ENCODE measurements at places on chromosomes 3 and 15.

DNA sequence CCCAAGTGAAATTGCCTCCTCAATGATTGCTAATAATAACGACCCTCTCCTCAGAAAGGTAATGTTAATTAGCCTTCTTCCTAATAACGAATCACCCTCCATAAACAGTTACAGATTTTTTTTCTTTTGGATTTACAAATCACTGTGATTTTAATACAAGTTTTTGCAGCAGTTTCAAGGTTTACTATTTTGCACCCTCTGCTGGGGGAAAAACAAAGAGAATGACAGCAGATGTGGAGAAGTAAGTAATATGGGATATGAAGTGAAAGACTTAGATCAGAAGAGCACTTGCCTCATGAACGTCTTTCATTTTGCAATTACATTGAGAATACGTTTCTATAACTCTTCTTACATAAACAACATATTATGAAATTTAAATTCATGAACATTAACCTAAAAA is 16.1 kb upstream of the CNTN3 start:
- no peak for DNase-seq

- DNase-seq, result no peak
Measured at GRCh38 chr15:42157981-42158765, 1.7 kb upstream of the PLA2G4F start.

GRCh38 chr15:48590723-48591122 is 54.8 kb downstream of the FBN1 start:
- DNase-seq, result no peak

GRCh38 chr15:78093242-78094020 is 1.1 kb downstream of the SH2D7 start:
- DNase-seq, result no peak

DNA sequence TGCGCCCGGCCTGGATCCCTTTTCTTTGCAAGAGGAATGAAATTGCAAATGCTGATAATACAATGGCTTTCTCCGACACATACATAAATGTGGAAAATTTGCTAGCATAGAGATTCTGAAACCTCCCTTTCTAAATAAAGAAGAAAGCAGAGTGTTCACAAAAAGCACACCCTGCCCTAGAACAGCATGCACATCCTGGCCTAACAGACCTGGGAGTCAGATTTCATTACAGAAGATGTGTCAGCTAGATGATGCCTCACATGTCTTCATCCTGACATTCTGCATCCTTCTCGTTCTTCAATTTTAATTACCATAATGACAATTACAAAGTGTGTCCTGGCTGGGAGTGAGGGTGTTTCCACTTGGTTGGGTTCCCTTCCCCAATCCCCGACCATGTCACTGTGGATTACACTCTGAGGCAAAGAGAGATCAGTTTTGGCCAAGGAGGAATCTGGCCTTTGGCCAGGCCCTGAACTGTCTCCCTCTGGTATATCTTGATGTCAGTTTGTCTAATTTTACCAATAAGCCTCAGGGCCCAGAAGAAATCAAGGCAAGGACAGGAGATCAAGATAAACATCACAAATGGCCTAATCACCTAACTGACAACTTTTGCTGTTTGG is 104.9 kb upstream of the SPATA12 start:
- no peak for DNase-seq

GRCh38 chr3:170306015-170306414 is 51.5 kb upstream of the SKIL start:
- DNase-seq, result no peak

DNA sequence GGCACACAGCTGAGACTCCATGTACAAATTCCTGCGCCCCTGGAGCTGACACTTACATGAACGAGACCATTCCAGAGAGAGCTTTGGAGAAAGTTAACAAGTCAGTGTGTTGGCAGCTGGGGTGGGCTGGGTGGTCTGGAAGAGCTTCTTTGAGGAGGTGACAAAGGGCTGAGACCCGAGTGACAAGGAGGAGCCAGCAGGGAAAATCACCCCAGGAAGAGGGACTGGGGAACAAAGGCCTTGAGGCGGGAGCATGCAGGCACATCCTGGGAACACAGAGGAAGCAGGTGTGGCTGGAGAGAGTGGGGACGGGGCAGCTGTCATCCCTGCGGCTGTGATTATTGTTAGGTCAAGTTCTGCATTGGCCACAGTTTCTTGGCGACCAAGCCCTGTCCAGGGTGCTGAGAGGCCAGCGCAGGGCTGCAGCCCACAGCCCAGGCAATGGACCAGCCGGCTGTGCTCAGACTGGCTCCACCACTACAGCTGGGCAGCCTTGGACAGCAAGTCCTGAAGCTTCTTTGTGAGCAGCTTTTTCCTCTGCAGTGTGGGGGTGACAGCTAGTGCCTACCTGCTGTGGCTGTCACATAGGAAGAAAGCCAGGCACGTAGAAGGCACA is 34.2 kb upstream of the PRR23E start:
- DNase-seq, result peak; percentile 6

DNA sequence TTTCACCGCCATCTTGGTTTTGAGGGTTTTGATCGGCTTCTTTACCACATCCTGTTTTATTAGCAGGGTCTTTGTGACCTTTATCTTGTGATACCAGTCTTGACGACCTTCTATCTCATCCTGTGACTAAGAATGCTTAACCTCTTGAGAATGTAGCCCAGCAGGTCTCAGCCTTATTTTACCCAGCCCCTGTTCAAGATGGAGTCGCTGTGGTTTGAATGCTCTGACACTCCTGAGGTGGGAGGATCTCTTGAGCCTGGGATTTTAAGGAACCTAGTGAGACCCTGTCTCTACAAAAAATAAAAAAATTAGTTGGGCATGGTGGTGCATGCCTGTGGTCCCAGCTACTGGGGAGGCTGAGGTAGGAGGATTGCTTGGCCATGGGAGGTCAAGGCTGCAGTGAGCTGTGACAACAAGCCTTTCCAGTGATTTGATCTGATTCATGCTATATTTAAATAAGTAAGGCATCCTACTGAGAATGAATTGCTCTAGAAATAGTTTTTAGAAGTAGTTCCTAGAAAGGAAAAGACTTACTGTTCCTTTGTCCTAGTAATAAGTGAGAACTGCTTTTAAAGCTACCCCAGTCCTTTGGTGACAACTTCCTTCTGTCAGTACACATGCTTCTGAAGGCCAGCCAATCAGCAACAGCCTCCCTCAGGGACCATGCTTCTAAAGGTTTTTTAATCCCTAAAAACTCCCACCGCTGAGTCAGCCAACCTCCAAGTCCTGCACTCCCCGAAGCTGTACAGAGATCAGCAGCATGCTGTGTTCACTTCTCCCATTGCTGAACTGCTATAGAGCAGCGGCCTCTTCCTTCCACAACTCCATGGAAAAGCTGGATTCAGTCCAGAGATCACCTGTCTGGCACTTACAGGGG is 9.1 kb upstream of the CEMIP start:
- DNase-seq, result no peak

GRCh38 chr15:94027581-94027980 is 203.8 kb upstream of the MCTP2 start:
- no peak for DNase-seq

- no peak for DNase-seq
Measured at GRCh38 chr3:60095930-60096329, 1046.1 kb upstream of the CFAP20DC start.

DNA sequence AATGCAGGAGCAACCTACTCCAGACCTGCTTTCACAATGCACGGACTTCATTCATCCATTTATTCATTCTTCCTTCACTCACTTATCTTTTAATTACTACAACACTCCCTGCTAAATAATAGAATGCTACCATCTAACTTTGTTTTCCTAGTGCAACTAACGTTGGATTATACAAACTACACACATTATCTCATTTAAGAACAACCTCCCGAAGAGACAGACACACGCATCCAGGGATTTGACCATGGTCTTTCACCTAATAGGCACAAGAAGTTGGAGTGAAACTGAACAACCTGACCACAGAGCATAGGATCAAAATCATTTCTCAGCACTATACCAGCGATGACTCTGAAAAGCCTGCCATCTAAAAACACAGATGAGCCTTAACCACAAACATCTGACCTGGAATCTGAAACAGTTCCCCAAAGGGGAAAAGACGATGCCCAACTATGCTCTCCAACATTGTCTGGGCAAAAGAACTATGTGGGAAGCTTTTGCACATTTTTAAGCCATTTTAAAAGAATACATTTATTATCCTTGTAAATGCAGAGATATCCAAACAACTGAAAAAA is 21.0 kb downstream of the ZNF385D start:
- no peak for DNase-seq

DNA sequence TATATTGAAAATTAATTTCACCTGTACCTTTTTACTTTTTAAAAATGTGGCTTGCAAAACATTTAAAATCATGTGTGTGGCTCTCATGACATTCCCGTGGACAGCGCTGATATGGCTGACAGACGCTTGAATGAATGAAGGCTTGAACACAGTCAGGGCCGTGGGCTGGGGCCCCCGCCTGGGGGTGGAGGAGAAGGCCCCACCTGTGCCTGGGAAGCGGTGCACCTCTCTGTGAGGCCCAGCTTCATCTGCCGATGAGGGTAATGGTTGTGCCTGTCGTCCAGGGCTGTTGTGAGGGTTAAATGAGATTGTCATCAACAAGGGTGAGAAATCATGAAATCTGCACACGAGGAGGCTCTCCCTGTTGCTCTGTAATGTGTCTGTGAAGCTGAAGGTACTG is 85.9 kb upstream of the PRR23E start:
- no peak for DNase-seq

- DNase-seq, result no peak
Measured at GRCh38 chr15:39668457-39668856, 87.6 kb downstream of the THBS1 start.

- no peak for DNase-seq
Measured at GRCh38 chr3:5445676-5446201, 258.2 kb downstream of the EDEM1 start.

DNA sequence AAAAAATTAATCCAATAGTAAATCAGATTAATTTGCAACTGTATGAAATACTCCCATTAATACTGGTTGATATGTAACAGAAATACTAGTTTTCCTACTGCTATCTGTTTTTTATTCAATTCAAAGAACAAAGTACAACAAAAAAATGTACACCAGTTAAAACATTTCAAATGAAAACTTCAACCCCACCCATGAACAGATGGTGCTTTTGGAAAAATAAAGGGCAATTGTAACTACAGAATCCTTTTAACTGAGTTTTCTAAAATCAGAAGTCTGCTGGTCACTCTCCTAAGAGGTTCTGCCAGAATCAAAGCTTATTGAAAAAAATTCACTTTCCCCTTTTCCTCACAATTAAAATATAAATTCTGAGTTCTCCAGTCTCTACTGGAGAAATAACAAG is 34.3 kb downstream of the DENND6A start:
- DNase-seq, result no peak

DNA sequence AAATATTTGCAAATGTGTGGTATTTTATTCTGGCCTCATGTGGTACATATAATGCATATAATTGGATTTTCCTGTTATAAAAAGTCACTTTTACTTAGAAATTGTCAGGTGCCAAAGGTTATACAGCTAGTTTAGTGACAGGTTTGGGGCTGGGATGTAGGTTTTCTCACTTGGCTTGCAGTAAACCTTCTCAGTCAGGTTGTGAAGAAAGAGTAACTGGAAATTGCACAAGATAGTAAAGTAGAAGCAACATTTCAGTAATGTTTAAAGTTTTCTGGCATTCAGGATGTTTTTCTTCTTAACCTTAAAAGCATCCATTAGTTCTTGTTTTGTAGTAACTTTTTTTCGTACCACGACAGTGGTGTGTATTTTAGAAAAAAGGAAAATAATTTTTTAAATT is 53.9 kb downstream of the MEF2A start:
- no peak for DNase-seq

Data from A549 (cell line).